Liver (tissue), 10 donors: ENCODE measurements at places on chromosomes 6 and 20. TPM values are rescaled to one million over a fixed set of nuclear protein-coding genes. Genes with fewer than 3 reads are reported as not detected.

GRCh38 chr6:116436586-116436985 lies 24.6 kb upstream of the CALHM6 start:
- H3K4me1 ChIP-seq, result peaks cover 6% of the 10 kb centered on the region
- no peak for DNase-seq
- no peaks in the 10 kb centered on the region for H3K36me3 ChIP-seq
- no peaks in the 10 kb centered on the region for H3K27me3 ChIP-seq
- no peak overlapping the region for H3K4me3 ChIP-seq
- H3K27ac ChIP-seq, result no peak overlapping the region

- H3K36me3 ChIP-seq, result no peaks in the 10 kb centered on the region
- no peak overlapping the region for H3K27ac ChIP-seq
- H3K27me3 ChIP-seq, result no peaks in the 10 kb centered on the region
These were observed 6.1 kb upstream of the ZMYND8 start for GRCh38 chr20:47362361-47363219.

The PHACTR1 gene
- total RNA-seq, result 1.5 TPM

- no peaks in the 10 kb centered on the region for H3K36me3 ChIP-seq
- no peak overlapping the region for H3K4me3 ChIP-seq
- no peak for DNase-seq
- no peaks in the 10 kb centered on the region for H3K4me1 ChIP-seq
These were observed 171.5 kb downstream of the CDKAL1 start for GRCh38 chr6:20705741-20706140.

DNA sequence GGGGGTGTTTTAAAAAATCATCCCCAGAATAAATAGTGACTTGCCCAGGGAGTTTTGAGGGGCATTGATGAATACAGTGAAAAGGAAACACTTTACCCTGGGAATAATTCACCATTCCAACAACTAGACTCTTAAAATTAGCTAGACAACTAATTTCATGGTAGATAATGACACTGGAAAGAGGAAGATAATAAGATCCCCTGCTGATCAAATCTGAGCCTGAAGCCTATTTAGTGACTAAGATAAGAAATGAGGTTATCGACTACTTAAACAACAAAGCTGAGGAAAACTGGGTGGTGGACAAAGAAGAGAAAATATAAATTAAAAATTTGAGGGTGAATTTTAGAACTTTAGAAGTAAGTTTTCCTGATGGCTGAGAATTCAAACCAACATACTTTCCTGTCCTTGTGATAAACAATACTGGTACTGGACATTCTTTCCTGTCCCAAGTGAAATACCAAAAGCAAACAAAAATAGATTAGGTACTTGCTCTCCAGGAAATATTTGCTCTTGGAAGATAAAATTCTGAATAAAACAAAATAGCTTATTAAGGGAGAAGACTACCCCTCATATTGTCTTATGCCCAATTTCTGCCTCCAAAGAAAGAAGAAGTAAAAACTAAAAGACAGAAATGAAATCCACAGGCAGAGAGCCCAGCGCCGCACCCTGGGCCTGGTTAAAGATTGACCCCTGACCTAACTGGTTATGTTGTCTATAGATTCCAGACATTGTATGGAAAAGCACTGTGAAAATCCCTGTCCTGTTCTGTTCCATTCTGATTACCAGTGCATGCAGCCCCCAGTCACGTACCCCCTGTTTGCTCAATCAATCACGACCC lies 64.0 kb upstream of the ADGRF4 start:
- H3K4me1 ChIP-seq, result no peaks in the 10 kb centered on the region
- no peak overlapping the region for H3K4me3 ChIP-seq
- no peaks in the 10 kb centered on the region for H3K36me3 ChIP-seq
- no peak overlapping the region for H3K27ac ChIP-seq
- H3K27me3 ChIP-seq, result no peaks in the 10 kb centered on the region

DNA sequence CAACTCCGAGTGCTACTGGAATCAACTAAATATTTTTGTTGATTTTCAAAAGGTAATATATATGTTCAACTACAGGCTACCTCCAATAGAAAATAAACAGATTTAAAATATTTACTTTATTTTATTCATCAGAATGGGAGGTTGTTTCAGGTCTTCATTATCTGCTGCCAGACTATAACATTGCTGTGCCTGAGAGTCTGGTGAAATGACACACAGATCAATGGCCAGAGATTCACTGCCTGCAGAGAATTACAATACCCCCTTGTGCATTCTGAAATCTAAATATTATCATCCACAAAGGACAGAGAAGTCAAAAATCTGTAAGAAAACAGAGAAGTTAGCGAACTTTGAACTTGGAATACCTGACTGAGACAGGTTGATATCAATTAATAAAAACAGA lies 667.8 kb upstream of the GJE1 start:
- H3K4me3 ChIP-seq, result no peak overlapping the region
- no peaks in the 10 kb centered on the region for H3K4me1 ChIP-seq
- H3K36me3 ChIP-seq, result no peaks in the 10 kb centered on the region
- no peak for DNase-seq
- H3K27me3 ChIP-seq, result no peaks in the 10 kb centered on the region
- no peak overlapping the region for H3K27ac ChIP-seq

DNA sequence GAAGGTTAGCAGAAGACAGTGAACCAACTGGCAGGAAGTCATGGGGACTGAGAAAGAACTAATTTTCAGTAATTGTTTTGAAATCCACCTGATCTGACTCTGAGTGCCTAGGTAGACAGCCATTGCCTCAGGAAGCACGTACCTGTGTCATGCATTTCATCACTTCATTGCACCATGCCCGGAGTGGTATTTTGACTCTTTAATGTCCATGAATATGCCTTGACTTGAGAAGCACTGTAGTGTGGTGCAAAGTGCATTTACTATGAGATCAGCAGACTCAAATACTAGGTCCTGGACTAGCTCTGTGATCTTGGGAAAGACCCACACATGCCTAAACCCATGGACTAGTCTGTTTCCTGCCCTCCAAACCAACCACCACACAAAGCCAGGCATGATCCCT lies 370.9 kb upstream of the MARCKS start:
- H3K36me3 ChIP-seq, result no peaks in the 10 kb centered on the region
- no peak for DNase-seq
- no peak overlapping the region for H3K4me3 ChIP-seq
- peaks cover 8% of the 10 kb centered on the region for H3K4me1 ChIP-seq
- H3K27ac ChIP-seq, result no peak overlapping the region

The ENPP5 gene
- 3.2 TPM for total RNA-seq

The PCIF1 gene
- 11.5 TPM for total RNA-seq

DNA sequence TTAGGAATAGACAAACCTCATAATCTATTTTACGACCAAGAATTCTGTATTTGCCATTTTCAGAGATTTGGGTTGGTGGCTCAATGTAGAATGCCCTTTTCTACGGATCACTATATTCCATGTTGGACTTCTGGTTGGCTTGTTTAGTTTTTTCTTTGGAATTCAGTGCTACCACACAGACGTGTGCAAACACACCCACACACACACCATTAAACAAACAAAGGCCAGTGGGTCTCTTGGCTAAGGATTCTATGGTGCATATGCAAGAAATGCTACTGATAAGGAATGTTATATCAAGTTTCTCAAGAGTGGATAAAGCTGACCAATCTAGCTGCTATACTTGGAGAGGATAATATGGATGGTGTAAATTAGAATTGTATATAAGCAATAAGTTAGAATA lies 8.0 kb downstream of the ABT1 start:
- no peak for DNase-seq
- no peaks in the 10 kb centered on the region for H3K27me3 ChIP-seq
- H3K4me1 ChIP-seq, result no peaks in the 10 kb centered on the region
- no peaks in the 10 kb centered on the region for H3K36me3 ChIP-seq

DNA sequence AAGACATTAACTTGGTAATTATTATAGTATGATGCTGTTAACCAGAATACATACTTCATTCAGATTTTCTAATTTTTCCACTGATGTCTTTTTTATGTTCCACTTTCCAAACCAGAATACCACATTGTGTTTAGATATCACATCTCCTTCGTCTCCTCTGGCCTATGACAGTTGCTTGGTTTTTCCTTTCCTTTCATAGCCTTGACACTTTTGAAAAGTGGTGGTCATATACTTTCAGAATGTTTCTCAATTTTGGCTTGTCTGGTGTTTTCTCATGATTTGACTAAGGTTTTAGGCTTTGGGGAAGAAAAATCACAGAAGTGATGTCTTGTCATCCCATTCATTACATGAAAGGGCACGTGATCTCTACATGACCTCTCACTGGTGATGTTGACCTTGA lies 24.3 kb upstream of the RIMS4 start:
- H3K4me1 ChIP-seq, result no peaks in the 10 kb centered on the region
- H3K36me3 ChIP-seq, result no peaks in the 10 kb centered on the region
- H3K4me3 ChIP-seq, result no peak overlapping the region
- no peak overlapping the region for H3K27ac ChIP-seq
- H3K27me3 ChIP-seq, result no peaks in the 10 kb centered on the region

The HLA-DRA gene
- total RNA-seq, result 82.1 TPM

GRCh38 chr6:225121-225721 lies 67.1 kb upstream of the DUSP22 start:
- no peaks in the 10 kb centered on the region for H3K27me3 ChIP-seq
- H3K4me3 ChIP-seq, result no peak overlapping the region
- DNase-seq, result no peak
- no peaks in the 10 kb centered on the region for H3K36me3 ChIP-seq
- H3K4me1 ChIP-seq, result no peaks in the 10 kb centered on the region
- H3K27ac ChIP-seq, result no peak overlapping the region

DNA sequence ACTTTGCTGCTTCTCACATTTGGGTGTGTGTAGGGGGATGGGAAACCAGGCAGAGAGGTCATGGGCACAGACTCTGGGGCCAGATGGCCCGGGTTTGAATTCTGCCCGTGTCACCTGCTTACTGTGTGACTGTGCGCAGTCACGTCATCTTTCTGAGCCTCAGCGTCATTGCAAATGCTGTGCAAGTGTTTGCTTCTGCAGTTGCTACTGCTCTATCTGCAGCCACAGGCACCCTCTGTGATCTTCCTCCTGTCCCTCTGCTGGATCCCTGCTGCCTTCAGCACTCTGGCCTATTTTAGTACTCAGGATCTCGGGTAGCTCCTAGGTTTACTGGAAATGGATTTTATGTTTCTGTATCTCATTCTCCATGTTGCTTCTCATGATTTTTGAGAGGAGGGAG lies 40.6 kb upstream of the TULP1 start:
- H3K4me1 ChIP-seq, result no peaks in the 10 kb centered on the region
- no peaks in the 10 kb centered on the region for H3K27me3 ChIP-seq
- H3K27ac ChIP-seq, result no peak overlapping the region
- H3K4me3 ChIP-seq, result no peak overlapping the region
- DNase-seq, result no peak

- H3K36me3 ChIP-seq, result no peaks in the 10 kb centered on the region
- H3K4me3 ChIP-seq, result no peak overlapping the region
- no peak overlapping the region for H3K27ac ChIP-seq
These were observed 37.7 kb upstream of the RAB22A start for GRCh38 chr20:58271606-58272351.

DNA sequence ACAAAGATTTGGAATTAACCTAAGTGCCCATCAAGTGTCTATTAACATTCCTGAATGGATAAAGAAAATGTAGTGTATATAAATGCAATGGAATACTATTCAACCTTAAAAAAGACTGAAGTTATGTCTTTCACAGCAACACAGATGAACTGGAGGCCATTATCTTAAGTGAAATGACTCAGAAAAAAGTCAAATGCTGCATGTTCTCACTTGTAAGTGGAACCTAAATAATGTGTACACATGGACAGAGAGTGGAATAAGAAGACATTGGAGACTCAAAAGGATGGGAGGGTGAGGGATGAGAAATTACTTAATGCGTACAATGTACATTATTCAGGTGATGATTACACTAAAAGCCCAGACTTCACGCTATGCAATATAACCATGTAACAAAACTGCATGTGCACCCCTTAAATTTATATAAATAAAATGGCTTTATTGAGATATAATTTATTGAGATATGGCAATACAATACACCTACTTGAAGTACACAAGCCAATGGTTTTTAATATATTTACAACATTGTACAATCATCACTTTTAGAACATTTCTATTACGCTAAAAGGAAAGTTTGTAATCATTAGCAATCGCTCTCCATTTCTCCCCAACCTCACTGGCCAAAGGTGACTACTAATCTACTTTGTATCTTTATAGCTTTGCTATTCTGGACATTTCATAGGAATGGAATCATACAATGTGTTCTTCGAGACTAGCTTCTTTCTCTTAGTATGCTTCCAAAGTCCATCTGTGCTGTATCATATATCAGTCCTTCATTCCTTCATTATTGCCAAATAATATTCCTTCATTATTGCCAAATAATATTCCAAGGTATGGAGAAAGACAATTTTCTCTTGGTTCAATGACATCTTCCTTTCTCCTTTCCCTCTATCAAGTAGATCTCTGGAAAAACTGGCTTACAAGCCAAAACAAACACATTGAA lies 5.8 kb downstream of the STX7 start:
- DNase-seq, result no peak
- H3K4me1 ChIP-seq, result peaks cover 14% of the 10 kb centered on the region
- H3K36me3 ChIP-seq, result no peaks in the 10 kb centered on the region
- no peak overlapping the region for H3K27ac ChIP-seq

The SPAG4 gene
- total RNA-seq, result 3.5 TPM

GRCh38 chr6:116265041-116265829 lies 11.4 kb upstream of the TSPYL4 start:
- peaks cover 6% of the 10 kb centered on the region for H3K4me1 ChIP-seq
- no peaks in the 10 kb centered on the region for H3K27me3 ChIP-seq
- no peak overlapping the region for H3K27ac ChIP-seq
- no peak for DNase-seq
- no peak overlapping the region for H3K4me3 ChIP-seq
- peaks cover 3% of the 10 kb centered on the region for H3K36me3 ChIP-seq

- H3K27me3 ChIP-seq, result no peaks in the 10 kb centered on the region
- DNase-seq, result no peak
- no peak overlapping the region for H3K4me3 ChIP-seq
- H3K4me1 ChIP-seq, result no peaks in the 10 kb centered on the region
These were observed 33.5 kb downstream of the RNF217 start for GRCh38 chr6:124995645-124996325.

GRCh38 chr6:169738204-169738975 lies 13.0 kb downstream of the DYNLT2 start:
- no peak overlapping the region for H3K27ac ChIP-seq
- no peaks in the 10 kb centered on the region for H3K36me3 ChIP-seq
- H3K4me3 ChIP-seq, result no peak overlapping the region
- H3K27me3 ChIP-seq, result no peaks in the 10 kb centered on the region

- peaks cover 20% of the 10 kb centered on the region for H3K4me1 ChIP-seq
- H3K27me3 ChIP-seq, result no peaks in the 10 kb centered on the region
- H3K36me3 ChIP-seq, result no peaks in the 10 kb centered on the region
- DNase-seq, result no peak
These were observed 4.0 kb downstream of the MYLIP start for GRCh38 chr6:16132909-16133308.

The PMEPA1 gene
- 0.61 TPM for total RNA-seq

The FOXQ1 gene
- 1.1 TPM for total RNA-seq

The TTK gene
- under 0.01 TPM for total RNA-seq

The SCAND1 gene
- total RNA-seq, result 39.7 TPM

- no peak overlapping the region for H3K4me3 ChIP-seq
- H3K27me3 ChIP-seq, result no peaks in the 10 kb centered on the region
- no peaks in the 10 kb centered on the region for H3K36me3 ChIP-seq
- no peaks in the 10 kb centered on the region for H3K4me1 ChIP-seq
- no peak for DNase-seq
These were observed 979.1 kb upstream of the FLRT3 start for GRCh38 chr20:15316556-15316955.

The CITED2 gene
- total RNA-seq, result 9.9 TPM
